ENCODE measurements at places on chromosomes 5 and 9.
A peak's percentile ranks its signal among the peaks of the same experiment; 100 is the strongest.

GRCh38 chr5:67100301-67100700, 96.3 kb downstream of the CD180 start:
- DNase-seq = no peak

DNA sequence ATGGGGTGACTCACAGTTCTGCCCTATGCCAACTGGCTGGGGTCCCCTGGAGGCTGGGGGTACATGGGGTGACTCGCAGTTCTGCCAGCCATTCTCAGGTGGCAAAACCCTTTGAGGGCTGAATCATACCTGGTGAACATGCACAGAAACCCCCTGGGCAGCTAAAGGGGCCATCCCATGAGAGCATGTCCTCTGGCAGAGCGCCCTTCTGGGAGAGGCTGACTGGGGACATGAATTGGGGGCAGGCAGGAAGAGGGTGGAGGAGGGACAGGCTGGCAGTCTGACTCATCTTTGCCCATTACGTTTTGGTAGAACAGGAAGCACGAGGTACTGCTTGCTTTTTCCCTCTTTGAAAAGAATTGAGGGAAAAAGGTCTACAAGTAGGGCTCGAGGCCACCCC, 16.7 kb downstream of the TRAF1 start:
- DNase-seq = peak; percentile 52

DNA sequence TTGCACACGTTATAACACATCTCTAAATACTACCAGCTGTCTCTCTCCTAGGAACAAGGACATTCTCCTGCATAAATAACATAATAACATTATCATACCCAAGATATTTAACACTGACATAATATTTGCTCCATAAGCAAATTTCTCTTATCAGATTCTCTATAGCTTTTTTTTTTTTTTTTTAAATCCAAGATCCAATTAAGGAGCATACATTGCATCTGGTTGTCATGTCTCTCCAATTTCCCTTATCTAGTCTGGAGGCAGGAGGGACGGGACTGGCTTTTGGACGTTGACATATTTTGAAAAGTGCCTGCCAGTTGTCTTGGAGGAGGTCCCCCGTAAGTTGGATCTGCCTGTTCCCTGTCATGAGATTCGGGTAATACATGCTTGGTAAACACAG, 76.6 kb downstream of the RAPGEF1 start:
- DNase-seq = no peak

- no peak for DNase-seq
These were observed 317.4 kb downstream of the ARHGEF28 start for GRCh38 chr5:73943397-73943796.

DNA sequence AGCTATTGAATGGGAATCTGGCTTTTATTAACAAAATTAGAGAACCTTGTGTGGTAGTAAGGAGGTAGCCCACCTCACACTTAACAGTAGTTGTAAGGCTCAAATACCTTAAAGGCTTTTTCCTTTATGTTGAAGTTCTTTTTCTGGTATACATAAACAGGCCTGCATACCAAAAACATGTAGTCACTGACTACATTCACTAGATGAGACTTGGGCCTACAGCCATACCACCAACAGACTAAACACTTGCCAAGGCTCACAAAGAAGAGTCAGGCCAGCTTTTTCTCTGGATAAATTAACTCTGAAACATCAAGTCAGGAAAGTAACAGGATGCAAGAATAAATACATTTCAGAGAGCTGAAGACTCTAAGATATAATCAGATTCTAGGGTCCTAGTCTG, 78.6 kb upstream of the MPDZ start:
- no peak for DNase-seq

- no peak for DNase-seq
These were observed 62.1 kb upstream of the IL6ST start for GRCh38 chr5:56056875-56057274.

DNA sequence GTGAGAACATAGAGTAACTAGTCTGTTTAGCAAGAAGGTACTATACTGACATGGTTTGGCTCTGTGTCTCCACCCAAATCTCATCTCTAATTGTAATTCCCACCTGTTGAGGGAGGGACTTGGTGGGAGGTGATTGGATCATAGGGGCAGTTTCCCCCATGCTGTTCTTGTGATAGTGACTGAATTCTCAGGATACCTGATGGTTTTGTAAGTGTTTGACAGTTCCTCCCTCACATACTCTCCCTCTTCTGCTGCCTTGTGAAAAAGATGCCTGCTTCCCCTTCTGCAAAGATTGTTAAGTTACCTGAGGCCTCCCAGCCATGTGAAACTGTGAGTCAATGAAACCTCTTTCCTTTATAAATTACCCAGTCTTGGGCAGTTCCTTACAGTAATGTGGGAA, 240.4 kb upstream of the ST8SIA4 start:
- DNase-seq = no peak

- DNase-seq = no peak
These were observed 3.6 kb downstream of the PURA start for GRCh38 chr5:140117523-140117922.

Data from activated CD4-positive, alpha-beta T cell treated with anti-CD3 and anti-CD28 coated beads, Interleukin-2, amount 50 U/mL, for 24 hours (primary cell).